ENCODE measurements at places on chromosomes 13 and 19. TPM values are rescaled to one million over a fixed set of nuclear protein-coding genes. Genes with fewer than 3 reads are reported as not detected.

ANKRD24 gene
- 0.49 TPM for total RNA-seq

GRCh38 chr13:43574605-43575004 lies 212.2 kb downstream of the ENOX1 start:
- no peaks in the 10 kb centered on the region for H3K4me1 ChIP-seq
- no peaks in the 10 kb centered on the region for H3K36me3 ChIP-seq
- H3K27ac ChIP-seq = no peak overlapping the region
- no peak overlapping the region for H3K4me3 ChIP-seq
- H3K27me3 ChIP-seq = no peaks in the 10 kb centered on the region

GRCh38 chr13:78606471-78607408 lies 3.4 kb upstream of the POU4F1 start:
- no peak overlapping the region for H3K27ac ChIP-seq
- H3K4me3 ChIP-seq = no peak overlapping the region
- H3K27me3 ChIP-seq = peaks cover 26% of the 10 kb centered on the region
- no peaks in the 10 kb centered on the region for H3K36me3 ChIP-seq

GRCh38 chr19:55696301-55697068 lies 21.5 kb downstream of the EPN1 start:
- no peaks in the 10 kb centered on the region for H3K27me3 ChIP-seq
- DNase-seq = no peak
- H3K4me3 ChIP-seq = no peak overlapping the region
- H3K27ac ChIP-seq = no peak overlapping the region

Measured in upper lobe of left lung (tissue), 6 donors.